Fibroblast of the aortic adventitia (primary cell): ENCODE measurements at places on chromosomes 3 and 15.

- no peak for DNase-seq
Measured at GRCh38 chr15:89002830-89003229, 85.4 kb upstream of the ABHD2 start.

GRCh38 chr3:26291840-26292239, 330.7 kb upstream of the LRRC3B start:
- no peak for DNase-seq

- no peak for DNase-seq
Measured at GRCh38 chr15:77352887-77353286, 67.0 kb downstream of the PEAK1 start.

GRCh38 chr3:87361956-87362355, 85.6 kb upstream of the POU1F1 start:
- no peak for DNase-seq

- no peak for DNase-seq
Measured at GRCh38 chr15:45657764-45658545, 23.1 kb downstream of the SQOR start.
